Myocyte (in vitro differentiated cells): ENCODE measurements at places on chromosomes 2 and 18. TPM values are rescaled to one million over a fixed set of nuclear protein-coding genes. Genes with fewer than 3 reads are reported as not detected.

- no peak for DNase-seq
Measured at GRCh38 chr18:67211646-67212045, 304.9 kb downstream of the DSEL start.

DNA sequence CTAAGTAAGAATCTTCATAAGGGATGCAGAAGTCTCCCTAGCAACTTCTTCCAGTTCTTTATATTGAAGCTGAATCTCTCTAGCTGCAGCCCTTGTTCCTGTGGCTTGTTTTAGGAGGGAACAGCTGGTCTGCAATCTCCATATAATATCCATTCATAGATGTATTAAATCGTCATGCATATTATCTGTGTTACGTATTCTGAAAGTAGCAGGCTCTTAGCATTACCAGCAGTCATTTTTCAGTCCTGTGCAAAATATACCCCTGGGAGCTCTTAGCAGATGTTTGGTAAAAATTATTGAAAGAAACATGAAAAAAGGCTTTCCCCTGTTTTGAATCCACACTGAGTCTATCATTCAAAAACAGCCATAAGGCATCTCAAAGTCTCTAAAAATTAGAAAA is 385.3 kb downstream of the IRS1 start:
- peak; percentile 29 for DNase-seq

DNA sequence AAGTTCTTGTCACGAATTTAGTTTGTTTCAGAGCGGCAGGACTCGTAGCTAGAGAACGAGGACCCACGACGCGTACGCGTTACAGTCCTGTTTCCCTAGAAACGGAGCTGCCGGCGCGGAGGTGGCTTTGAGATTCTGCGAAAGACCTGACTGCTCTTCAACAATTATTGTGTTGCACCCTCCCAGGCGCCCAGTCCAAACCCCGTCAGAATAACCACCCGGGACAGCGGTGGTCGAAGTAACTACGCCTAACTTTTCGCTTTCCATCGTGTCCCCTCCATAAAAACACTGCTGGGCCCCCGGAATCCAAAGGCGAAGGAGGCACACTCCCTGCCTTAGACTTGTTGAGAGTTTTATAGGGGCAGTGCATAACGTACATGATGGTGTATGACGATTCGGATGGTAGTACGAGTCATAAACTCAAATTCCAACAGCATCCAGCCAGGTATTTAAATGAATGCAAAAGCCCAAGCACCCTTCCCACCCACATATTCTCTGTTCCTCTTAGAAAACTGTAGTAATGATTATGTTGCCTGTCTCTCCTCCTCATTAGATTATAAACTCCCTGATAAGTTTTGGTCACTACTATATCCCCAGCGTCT is 651 bp upstream of the STAM2 start:
- no peak for DNase-seq

DNA sequence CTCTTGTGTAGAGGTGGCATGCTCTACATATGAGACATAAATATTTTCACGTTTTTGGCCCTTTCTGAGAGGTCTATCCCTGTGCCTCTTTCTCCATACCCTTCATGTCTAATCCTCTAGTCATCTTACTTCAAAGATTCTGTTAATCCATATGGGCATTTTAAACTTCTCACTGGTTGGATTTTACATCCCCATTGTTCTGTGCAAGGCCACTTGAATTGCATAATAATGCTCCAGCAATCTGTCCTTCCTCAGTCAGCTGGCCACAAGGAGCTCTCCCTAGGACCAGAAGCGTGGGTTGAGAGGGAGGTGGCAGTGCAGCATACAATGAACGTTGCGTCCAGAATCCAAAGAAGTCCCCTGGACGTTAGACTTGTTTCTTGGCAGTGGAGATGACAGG is 58.2 kb downstream of the TDRD15 start:
- no peak for DNase-seq

The IL18RAP gene
- not detected in 2 replicates for total RNA-seq

The WDR35 gene
- 10.6 and 12.4 TPM in 2 replicates for total RNA-seq

DNA sequence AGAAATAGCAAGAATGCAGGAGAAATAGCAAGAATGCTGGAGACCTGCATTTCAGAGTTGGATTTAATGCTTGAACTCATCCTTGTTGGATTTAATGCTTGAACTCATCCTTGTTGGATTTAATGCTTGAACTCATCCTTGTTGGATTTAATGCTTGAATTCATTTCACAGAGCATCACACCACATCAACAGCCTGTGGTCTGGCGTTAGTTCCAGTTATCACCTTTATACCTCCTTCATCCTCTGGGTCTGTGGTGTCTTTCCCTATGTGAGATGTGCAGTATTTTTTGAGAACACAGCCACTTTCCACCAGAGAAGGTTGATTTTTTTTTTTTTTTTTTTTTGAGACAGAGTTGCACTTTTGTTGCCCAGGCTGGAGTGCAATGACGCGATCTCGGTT is 546.4 kb upstream of the SOX11 start:
- DNase-seq = no peak

- DNase-seq = peak; percentile 84
Measured at GRCh38 chr2:119252186-119253113, 28.8 kb downstream of the STEAP3 start.

DNA sequence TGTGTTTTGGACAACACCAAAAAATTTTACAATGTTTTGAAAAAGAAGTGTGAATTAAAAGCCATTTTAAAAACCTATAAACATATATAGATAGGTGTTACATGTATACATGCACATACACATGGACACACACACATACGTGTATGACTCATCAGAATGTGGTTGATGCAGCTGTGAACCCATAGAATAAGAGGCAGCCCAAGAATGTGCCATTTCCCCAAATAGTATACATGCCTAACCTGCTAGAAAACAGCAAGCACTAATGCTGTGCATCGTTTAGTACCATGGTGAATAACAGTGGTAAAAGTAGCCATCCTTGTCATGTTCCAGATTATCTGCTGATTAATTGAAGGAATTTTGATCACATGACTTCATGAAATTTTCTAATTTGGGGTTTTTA is 149.0 kb downstream of the DSEL start:
- DNase-seq = no peak

The MAP3K19 gene
- total RNA-seq = not detected in 2 replicates

DNA sequence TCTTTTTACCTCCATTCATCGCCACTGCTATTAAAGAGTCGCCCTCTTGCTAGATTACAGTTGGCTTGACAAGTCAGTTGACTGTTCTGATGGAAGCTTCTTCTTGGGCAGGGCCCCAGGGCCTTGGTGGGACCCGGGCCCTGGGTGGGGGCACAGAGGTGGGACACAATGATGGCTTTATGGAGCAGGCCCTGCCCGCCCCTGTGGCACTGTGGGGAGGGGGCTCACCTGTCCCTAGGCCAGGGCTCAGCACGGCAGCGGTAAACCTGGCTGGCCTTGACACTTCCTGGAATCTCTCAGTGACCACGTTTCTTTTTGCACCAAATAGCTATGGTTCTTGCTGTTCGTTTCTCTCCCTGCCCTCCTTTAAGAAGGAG is 4.9 kb upstream of the HS6ST1 start:
- DNase-seq = no peak

GRCh38 chr18:76528477-76529432 is 33.7 kb upstream of the ZNF516 start:
- DNase-seq = peak; percentile 26

The PRKCE gene
- total RNA-seq = 1.7 and 2.4 TPM in 2 replicates

The OR6B2 gene
- not detected in 2 replicates for total RNA-seq

The ARHGEF4 gene
- 0.86 and 1.1 TPM in 2 replicates for total RNA-seq

GRCh38 chr2:146207417-146207816 is 1637.4 kb upstream of the ACVR2A start:
- no peak for DNase-seq

The SFXN5 gene
- total RNA-seq = 8.0 and 9.5 TPM in 2 replicates

The TXNL1 gene
- 67.5 and 78.9 TPM in 2 replicates for total RNA-seq

The STAT4 gene
- 0.57 and 1.1 TPM in 2 replicates for total RNA-seq

The UGT1A4 gene
- total RNA-seq = not detected in 2 replicates

The SULT1C2 gene
- total RNA-seq = 0.16 and 0.37 TPM in 2 replicates

- DNase-seq = no peak
Measured at GRCh38 chr18:75551071-75551470, 123.6 kb upstream of the SMIM21 start.

The UNC50 gene
- 56.5 and 69.1 TPM in 2 replicates for total RNA-seq

DNA sequence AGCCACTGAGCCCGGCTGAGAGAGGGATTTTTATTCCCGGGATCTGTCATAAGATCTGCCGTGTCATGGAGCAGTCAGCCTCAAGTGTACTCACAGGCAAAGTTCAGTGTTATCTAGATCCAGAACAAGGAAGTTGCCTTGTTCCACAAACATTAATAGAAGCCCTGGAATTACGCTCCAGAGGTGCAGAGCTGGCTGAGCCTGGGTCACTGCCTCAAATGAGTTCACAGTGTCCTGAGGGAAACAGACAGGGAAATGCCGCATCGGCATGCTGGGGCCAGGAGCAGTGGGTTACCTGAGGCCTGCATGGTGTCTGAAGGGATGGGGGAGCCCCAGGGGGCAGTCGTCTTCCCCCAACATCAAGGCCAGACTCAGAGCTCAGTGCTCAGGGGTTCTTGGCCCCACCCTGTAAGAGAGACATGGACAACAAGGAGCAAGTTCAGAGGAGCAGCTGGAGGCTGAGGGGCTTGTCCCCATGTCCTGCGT is 42.7 kb upstream of the ODC1 start:
- DNase-seq = no peak

DNA sequence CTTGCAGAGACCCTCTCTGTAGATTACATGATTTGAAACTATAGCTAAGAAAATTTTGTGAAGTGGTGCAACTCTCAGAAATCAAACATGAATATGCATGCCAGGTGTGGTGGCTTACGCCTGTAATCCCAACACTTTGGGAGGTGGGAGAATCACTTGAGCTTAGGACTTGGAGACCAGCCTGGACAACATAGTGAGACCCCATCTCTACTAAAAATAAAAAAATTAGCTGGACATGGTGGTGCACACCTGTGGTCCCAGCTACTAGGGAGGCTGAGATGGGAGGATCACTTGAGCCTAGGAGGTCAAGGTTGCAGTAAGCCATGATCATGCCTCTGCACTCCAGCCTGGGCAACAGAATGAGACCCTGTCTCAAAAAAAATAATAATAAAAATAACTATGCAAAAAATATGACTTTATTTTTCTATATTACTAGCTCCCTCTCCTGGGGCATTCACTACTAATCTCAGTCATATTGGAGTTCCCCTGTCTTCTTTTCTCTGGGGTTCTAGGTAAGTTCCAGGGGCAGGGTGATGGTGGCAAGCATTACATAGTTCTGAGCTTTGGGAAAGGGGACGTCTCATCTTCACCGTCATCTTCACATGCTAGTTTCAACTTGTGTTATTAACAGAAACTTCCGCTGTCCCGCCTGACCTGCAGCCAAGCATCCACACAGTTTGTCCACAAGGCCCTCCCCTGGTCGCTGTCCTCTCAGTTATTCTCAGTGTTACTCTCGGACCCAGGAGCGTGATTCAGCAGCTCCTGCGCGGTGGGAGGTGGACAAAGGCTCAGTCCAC is 96.8 kb upstream of the MBOAT2 start:
- no peak for DNase-seq

The LYPD1 gene
- total RNA-seq = 0.64 TPM in 1 of 2 replicates, not detected in the other

GRCh38 chr2:226692521-226693126 is 107.0 kb downstream of the IRS1 start:
- no peak for DNase-seq

The SERPINB13 gene
- total RNA-seq = not detected in 2 replicates

- peak; percentile 31 for DNase-seq
Measured at GRCh38 chr18:55116863-55117262, 157.6 kb upstream of the CCDC68 start.

DNA sequence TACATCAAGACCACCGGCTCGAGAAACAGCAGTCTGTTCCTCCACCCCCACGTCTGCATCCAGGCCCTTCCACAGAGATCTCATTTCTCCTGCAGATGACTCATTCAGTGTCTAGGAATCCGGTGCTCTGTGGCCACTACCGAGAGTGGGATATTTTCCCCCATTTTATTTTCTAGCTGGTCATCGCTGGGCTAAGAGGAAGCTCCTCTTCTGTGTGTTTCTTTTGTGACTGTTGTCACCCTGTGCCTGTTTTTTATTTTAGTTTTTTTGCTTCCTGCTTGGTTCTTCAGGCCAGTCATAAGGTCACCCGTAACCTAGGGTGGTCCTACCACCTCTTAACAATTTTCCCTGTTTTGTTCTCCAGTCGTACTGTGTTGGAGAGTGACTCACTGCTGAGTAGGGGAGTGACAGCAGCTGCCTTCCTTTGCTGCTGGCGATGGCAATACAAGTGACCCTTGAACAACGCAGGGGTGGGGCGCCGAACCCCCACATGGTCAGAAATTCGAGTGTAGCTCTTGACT is 6.7 kb downstream of the RAMP1 start:
- peak; percentile 51 for DNase-seq

The ARL4C gene
- 27.7 and 32.9 TPM in 2 replicates for total RNA-seq

The GREB1L gene
- 8.0 and 8.8 TPM in 2 replicates for total RNA-seq

GRCh38 chr2:144325086-144325485 is 194.8 kb downstream of the ZEB2 start:
- peak; percentile 7 for DNase-seq

DNA sequence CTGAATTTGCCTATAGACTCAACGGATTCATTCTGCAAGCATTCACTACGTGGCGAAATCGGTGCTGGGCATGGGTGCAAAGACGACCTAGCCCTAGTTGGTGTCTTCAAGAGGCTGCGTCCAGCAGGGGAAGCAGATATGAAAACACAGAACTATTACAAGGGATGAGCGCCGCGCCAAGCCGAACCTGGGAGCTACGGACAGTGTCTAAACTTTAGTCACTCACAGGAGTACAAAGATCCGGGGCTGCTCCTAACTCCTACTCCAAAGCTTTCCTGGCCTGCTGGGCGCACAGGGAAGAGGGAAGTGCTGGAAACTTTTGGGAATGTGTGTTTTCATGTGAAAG is 732 bp upstream of the ANXA4 start:
- DNase-seq = peak; percentile 79

- no peak for DNase-seq
Measured at GRCh38 chr2:181697571-181697970, 17.3 kb upstream of the NEUROD1 start.

The SERPINB11 gene
- not detected in 2 replicates for total RNA-seq

The STK25 gene
- 565 and 642 TPM in 2 replicates for total RNA-seq

The NTSR2 gene
- not detected in 2 replicates for total RNA-seq

DNA sequence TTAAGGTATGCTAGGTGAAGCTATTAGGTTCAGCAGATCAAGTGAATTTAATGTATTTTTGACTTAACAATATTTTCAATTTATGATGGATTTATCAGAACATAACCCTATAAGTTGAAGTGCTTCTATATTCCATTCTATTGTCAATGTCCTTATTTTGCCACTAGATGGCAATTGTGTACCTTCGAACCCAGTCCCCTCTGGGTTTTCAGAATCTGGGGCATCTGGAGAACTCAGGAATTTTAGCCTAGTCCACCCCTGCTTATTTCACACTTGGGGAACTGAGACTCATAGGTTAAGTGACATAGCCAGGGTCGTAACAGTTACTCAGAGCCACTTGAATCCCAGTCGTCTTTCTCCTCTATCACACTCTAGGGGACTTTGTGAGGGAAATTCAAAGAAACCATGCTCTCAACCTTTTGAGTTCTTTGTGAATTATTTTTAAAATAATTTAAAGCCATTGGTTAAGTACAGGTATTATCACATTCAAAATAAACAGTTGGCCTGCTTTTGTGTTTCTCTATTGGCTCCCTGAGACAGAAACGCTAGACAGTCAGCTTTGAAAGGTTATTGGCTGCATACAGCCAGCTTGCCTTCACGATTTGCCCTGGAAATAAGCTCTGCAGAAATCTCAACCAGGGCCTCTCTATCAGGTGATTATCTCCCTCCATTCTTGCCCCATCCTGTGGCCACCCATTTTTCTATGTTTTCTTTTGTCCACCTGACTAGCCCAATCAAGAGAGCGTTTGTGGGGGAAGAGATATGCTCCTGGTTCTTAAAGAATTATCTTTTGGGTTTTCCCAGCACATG is 145.0 kb downstream of the TTC27 start:
- peak; percentile 58 for DNase-seq

The ANKRD30BL gene
- not detected in 2 replicates for total RNA-seq
